Pons (tissue), 1 donor: ENCODE measurements at places on chromosomes 11 and 22.

- no peak for DNase-seq
Measured at GRCh38 chr22:23222033-23222792, 41.9 kb downstream of the BCR start.

DNA sequence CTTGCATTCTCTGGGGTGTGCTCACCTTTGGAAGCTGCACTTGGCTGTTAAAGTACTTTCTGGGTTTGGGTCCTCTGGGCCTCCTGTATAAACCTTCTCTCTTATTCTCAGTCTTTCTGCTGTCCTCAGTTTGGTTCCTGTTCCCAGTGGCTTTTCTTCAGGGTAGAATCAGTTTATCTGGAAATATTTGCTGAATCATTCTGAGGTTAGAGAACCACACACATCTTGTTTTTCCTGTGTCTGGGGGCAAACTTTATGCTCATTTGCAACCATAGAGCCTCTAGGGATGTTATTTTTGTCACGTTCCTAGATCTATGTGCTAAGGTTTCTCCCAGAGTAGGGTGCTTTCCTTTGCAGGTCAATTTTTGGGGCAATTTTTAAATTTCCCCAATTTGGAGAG is 224.3 kb upstream of the C11orf87 start:
- no peak for DNase-seq

DNA sequence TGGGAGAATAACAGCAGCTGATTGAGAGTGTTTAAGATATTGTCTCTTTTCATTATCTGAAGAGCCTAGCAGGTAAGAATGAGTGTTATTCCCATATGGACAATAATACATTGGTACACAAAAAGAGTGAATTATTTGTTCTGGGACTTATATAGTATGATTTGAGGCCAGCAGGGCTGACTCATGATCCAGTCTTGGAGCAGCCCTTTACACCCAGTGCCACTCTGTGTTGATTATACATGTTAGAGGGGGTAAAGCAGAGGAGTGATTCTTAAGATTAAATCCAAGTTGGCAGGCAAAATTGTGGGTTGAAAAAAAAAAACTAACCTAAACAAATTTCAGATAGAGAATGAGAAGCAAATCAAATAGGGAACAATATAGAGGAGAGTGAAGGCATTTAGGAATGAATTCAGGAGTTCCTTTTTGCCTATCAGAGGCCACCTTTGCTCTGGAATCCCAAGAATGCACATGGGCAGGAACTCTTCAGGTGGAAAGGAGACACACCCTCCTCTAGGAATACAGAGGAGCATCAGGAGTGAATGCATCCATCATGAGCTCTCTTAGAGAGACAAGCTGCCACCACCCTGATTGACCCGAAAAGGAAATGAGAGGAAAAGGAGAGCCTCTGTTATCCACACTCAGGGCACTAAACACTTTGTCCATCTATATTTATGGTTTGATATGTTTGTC is 19.2 kb upstream of the MRGPRX1 start:
- no peak for DNase-seq

- DNase-seq = no peak
Measured at GRCh38 chr11:106446955-106447354, 369.5 kb downstream of the AASDHPPT start.

DNA sequence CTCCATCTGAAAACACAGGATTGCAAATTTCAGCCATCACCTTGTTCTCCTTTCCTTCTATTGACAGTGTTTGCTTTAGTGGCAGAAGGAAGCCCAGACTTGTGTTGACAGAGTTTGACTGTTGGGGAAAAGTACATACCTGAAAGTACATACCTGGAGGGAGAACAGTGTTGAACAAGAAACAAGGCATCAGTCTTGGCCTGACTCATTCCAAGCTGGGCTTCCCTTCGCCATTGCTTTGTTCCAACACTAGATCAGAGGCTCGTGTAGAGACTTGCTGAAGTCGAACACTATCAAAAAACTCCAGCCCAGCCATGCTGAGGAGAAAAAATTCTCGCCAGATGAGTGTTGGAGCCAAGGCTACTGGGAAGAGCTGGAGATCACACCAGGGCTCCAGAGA is 133.4 kb downstream of the BBOX1 start:
- DNase-seq = no peak
